ENCODE measurements at places on chromosomes 7 and 10.

DNA sequence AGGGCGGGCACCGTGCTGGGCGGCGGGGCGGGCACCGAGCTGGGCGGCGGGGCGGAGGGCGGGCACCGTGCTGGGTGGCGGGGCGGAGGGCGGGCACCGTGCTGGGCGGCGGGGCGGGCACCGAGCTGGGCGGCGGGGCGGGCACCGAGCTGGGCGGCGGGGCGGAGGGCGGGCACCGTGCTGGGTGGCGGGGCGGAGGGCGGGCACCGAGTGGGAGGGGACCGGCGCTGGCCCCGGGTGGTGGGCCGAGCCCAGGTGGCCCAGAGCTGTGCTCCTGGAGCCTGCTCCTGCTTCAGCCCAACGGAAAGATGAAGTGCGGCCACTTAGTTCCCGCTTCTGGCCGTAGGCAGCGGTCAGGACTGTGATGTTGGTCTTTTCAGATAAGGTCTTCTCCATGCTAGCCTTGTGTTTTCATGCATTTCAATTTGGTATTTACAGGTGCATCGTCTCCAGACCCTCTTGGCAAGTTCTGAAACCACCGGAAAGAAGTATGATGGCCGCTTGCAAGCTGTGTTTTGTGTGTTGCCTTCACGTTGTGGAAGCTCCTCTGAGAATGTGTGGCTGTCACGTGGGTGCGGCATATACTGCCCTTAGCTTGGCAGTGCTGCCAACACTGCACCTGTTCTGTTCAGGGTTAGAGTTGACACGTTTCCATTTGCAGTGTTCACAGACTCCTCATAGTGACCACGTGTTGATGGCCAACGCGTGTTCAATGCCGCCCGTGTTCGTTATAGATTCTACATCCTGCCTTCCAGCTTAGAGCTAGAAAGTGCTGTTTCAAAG lies 25.2 kb downstream of the IQCE start:
- DNase-seq: no peak

GRCh38 chr10:52755297-52756062 lies 17.1 kb downstream of the MBL2 start:
- no peak for DNase-seq

DNA sequence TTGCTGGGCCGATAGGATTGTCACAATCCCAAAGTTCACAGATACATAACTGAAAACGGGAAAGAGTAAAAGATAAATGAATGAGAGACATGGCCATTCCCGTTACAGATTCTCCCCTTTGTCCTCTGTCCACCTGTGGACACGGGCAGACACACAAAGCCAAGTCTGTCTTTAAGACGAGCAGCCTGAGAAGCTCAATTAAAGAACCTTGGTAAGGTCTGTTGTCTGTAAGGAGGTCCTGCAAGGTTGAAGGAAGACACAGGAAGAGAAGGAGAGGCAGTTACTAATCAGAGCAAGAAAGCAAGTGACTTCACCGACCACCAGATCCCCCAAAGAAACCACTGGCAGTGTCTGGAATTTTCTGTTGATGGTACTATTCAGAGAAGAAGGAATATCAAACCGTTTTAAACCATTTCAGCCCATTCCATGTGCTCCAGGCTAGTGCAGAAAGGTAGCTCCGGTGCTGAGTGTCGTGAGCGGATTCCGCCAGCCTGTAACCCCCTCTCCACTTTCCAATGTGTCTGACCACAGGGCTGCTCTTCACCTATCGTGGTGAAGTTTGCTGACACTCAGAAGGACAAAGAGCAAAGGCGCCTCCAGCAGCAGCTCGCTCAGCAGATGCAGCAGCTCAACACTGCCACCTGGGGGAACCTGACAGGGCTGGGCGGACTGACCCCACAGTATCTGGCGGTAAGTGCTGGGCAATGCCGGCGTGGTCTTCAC lies 252.6 kb downstream of the CELF2 start:
- peak; percentile 41 for DNase-seq

GRCh38 chr10:92990615-92991014 lies 70.0 kb upstream of the CYP26C1 start:
- DNase-seq: no peak

DNA sequence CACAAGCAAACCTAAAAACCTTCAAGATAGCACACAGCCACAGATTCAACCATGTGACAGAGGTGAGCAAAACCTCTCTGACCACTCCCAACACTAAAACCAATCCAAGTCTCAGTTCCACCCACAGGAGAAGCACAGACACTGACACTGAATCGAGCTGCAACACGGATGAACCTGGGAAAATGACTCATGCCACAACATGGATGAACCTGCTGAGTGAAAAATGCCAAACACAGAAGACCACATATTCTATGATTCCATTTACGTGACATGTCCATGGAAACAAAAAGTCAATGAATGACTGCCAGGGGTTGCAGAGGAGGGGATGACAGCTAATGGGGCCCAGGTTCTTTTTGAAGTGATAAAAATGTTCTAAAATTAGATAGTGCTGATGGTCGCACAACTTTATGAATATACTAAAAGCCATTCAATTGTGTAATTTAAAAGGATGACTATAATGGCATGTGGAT lies 22.0 kb downstream of the CYTH3 start:
- DNase-seq: no peak
